ENCODE measurements at places on chromosomes 11 and 22.

GRCh38 chr22:46514592-46515207 is 22.7 kb downstream of the CELSR1 start:
- DNase-seq, result no peak

DNA sequence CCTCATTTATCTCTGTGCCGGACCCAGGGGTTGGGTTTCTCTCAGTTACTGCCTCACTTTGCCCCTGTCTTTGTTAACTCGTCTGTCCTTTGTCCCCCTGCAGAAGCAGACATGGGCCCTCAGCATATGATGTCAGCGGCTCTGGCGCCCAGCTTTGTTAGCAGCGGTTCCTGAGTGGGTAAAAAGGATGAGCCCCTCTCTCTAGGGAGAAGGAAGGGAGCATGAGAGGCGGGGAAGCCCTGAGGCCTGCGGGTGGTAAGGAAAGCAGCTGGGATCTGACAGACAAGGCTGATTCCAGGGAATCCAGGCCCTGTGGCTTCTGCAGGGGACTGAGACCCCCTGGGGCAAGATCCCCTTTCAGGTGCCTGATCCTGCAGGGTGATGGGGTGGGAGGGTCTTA is 51.7 kb downstream of the MCM5 start:
- DNase-seq, result no peak

DNA sequence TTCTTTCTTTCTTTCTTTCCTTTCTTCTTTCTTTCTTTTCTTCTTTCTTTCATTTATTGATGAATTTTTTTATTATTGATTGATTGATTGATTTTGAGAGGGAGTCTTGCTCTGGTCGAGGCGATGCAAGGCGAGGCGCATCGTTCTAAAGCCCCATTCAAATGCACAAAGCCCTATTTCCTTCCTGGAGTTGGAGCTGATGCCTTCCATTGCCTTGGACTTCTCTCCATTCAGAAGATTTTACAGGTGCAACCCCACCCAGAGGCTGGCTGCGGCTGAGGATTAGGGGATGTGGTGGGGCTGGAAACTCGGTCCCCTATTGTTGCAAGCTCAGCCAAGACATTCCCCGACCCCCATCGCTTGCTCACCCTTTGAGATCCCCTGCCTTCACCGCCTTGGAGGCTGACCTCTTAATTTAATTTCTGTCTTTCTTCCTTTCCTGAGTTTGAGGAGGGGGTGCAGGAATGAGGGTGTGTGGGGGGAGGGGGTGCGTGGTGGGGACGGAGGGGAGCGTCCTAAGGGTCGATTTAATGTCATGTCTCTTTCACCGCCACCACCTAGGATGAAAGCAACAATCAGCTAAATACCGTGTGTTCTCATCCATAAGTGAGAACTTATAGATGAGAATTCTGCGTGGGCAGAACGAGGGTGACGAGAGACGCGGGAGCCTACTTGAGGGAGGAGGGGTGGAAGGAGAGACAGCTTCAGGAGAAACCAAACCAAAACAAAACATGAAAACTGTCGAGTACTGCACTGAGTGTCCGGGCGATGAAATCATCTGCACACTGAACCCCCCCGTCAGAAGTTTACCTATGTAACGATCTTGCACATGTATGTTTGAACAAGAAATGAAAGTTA is 3913.9 kb upstream of the OR11H1 start:
- DNase-seq, result no peak

DNA sequence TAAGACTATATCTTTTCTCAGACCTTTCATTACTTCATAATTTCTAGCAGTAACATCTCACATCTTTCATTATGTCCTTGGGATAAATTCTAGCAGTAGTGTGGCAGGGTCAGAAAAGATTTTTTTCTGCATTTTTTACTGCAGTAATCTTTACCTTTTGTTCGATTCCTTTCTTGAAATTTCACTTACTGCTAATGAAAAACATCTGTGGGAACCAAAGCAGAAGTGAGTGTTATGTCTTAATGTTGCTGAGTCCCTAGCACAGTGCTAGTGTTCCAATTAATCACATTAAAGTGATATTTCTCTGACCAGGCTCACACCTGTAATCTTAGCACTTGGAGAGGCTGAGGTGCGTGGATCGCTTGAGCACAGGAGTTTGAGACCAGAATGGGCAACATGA is 123.6 kb downstream of the EHF start:
- no peak for DNase-seq

DNA sequence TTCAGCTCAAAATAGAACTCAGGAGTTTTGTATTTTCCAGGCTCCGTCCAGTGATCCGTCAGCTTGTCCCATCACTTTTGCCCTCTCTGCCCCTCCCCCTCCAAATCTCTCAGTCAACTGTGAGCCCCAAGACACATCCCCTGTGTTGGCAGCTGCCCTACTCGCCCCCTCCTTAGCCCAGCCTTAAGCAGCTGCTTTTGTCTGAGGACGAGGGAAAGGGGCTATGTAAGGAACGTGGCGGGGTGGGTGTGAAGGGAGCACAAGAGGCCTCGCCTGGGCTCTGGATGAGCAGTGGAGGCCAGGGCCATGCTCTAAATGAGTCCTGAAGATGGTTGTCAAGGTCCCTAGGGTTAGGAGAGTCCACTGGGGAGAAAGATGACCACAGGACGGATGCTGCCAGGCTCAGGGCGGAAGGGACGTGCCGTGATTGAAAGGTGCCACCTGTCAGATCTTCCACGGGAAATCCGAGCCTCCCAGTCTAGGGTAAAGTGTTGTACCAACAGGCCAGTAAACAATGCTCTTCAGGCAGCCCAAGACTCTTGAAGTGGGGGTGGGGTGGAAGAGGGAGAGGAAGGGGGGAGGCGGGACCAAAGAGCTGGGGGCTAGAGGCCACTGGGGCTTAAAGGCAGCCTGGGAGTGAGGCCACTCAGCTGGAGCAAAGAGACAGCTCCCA is at the start of gene SMTNL1:
TSS of gene SMTNL1 (plus strand) at position 649 of the 673 bp plus-strand sequence. CDS start 5,048 bp downstream, outside the sequence.
- no peak for DNase-seq

GRCh38 chr11:117313828-117314768 is 2.0 kb downstream of the BACE1 start:
- no peak for DNase-seq

DNA sequence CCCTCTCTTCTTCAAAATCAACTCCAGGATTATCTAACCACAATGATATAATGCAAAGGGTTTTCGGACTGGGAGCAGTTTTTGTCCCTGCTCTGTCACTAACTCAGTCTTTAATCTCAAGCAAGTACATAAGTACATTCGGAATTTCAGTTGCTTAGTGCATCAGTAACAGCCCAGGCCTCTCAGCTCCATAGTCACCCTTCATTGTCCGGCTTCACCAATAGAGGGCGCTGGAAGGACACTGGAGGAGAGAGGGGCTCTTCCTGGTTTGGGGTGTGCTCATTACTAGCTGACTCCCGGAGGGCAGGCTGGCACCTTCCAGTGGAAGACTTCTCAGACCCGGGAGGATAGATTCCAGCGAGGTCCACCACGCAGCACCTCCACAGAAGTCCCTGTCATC is 90.4 kb upstream of the PDGFD start:
- DNase-seq, result peak; percentile 3

DNA sequence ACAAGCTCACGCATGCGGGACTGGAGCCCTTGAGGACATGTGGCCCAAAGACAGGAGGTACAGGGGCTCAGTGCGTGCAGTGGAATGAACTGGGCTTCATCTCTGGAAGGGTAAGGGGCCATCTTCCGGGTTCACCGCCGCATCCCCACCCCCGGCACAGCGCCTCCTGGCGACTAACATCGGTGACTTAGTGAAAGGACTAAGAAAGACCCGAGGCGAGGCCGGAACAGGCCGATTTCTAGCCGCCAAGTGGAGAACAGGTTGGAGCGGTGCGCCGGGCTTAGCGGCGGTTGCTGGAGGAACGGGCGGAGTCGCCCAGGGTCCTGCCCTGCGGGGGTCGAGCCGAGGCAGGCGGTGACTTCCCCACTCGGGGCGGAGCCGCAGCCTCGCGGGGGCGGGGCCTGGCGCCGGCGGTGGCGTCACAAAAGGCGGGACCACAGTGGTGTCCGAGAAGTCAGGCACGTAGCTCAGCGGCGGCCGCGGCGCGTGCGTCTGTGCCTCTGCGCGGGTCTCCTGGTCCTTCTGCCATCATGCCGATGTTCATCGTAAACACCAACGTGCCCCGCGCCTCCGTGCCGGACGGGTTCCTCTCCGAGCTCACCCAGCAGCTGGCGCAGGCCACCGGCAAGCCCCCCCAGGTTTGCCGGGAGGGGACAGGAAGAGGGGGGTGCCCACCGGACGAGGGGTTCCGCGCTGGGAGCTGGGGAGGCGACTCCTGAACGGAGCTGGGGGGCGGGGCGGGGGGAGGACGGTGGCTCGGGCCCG is at the start of gene MIF:
TSS of gene MIF (plus strand) at position 439 of the 765 bp plus-strand sequence. CDS start at position 531, 92 bp downstream.
- peak; percentile 81 for DNase-seq

- no peak for DNase-seq
Measured at GRCh38 chr11:47366020-47366490, 12.3 kb downstream of the SPI1 start.

DNA sequence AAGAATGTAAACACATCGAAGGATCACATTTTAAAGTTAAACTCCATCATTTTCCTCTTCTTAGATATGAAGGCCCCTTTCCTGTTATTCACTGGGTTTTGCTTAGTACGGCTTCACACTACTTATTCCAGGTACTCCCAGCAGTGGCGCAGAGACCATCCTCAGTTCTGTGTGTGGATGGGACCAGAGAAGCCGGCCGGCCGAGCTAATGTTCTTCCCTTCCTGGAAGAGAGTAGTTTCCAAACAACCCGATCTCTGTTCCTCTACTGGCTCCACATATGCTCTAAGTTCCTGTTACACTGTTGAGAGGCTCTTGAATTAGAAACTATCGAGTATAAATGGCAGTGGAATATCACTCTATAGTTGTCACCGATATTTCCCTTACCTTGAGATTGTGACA is 684 bp upstream of the NFRKB start:
- no peak for DNase-seq

- DNase-seq, result peak; percentile 48
Measured at GRCh38 chr11:120210626-120211521, at the start of gene OAF. TSS of gene OAF (plus strand) at chr11:120211032. CDS start at chr11:120211280, 248 bp downstream.

GRCh38 chr11:1336836-1337646 is 27.6 kb upstream of the TOLLIP start:
- no peak for DNase-seq

GRCh38 chr11:44080951-44081350 is 14.5 kb upstream of the EXT2 start:
- no peak for DNase-seq

DNA sequence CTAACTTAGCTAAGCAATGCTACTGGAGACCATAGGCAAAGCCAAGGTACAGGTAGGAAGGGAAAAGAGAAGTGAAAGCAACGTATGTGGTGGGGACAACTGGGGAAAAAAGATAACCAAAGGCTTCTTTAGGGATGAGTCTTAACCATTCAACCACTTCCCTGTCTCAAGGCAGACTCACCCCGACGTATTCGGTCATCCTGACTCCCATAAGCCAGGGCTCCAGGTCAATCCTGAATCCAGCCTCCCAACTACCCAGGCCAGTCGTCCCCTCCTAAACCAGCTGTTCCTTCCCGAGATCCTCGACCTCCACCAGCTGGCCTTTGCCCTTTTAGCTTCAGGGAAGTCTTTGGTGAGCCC is 330 bp downstream of the ACP2 start:
- no peak for DNase-seq

DNA sequence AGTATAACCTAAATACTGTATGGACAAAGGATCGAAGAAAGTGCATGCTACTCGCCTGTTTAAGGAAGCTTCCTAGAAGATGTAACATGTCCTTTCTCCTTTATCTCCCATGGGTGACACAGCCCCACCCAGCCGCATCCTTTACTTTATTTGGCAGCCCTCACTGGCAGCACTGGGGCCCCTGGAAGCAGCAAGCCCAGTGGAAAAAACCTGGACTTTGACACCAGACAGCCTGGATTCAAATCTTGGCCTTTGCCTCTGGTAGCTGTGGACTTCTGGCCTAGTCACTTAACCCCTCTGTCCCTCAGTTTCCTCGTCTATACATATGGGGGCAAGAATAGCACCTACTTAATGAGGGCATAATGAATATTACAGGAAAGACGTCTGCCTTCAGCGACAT is 67.1 kb downstream of the MYEOV start:
- no peak for DNase-seq

GRCh38 chr11:6404342-6405051 is 14.2 kb downstream of the SMPD1 start:
- DNase-seq, result no peak

GRCh38 chr11:16382638-16383380 is 26.5 kb upstream of the SOX6 start:
- peak; percentile 4 for DNase-seq

DNA sequence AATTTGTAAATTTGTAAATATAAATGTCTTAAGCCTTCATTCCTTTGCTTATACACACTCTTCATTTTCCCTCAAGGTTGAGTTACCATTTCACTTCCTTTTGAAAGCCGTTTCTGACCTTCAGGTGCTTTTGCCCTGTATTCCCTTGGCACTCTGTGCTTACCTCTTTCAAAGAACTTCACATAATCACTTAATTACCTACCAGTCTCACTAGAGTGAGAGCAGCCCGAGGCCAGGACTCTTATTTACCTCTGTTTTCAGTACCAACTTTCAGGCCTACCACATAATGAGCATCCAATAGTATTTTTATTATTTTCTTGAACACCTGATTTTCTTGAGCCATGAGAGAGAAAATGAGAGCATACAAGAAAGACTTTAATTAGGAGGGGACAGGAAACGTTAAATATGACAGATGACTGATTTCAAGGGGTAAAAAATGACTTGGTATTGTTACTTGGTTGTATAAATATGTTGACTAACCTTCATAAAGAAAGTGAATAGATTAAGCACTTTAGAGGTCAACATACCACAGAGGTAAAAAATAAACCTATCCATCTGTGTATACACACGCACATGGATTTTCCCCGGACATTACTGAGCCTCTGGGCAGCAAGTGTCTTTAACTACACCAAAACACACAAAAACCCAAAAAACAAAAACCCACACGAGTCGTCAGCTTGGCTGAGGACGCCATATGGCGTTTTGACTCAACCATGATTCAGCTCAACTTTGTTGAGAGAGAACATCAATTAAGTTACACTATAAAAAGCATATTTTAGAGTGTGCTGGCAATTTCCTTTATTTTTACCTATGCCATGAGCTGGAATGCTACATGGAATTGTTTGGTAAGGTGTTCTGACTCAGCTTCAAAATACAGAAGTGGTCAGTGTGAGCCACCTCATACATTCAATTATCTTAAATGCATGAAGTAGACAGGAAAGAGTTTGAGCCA is 7.6 kb downstream of the ATXN10 start:
- no peak for DNase-seq

DNA sequence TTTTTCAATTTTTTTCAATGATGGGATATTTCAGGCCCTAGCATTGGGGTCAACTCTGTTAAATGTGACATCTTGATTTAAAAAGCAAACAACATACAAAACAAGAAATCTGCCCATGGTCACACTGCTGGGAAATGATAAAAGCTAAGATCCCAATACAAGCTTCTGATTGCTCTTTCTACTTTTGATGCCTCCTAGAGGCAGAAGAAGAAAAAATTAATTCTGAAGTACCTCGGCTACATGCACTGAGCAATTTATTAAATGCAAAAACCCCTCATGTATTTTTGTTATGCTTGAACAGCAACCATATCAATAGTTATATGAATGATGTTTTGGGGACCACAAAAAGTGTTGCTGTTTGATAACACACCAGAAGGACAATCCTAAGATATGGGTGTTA is 342.1 kb upstream of the NARS2 start:
- DNase-seq, result no peak

GRCh38 chr11:2314136-2314524 is 12.3 kb downstream of the TSPAN32 start:
- DNase-seq, result no peak
